Activated CD8-positive, alpha-beta T cell treated with anti-CD3 and anti-CD28 coated beads for 36 hours (primary cell): ENCODE measurements at places on chromosomes 4 and X. TPM values are rescaled to one million over a fixed set of nuclear protein-coding genes. Genes with fewer than 3 reads are reported as not detected.

- H3K4me1 ChIP-seq, result no peaks in the 10 kb centered on the region
- no peak for DNase-seq
- H3K36me3 ChIP-seq, result no peaks in the 10 kb centered on the region
- H3K27me3 ChIP-seq, result no peaks in the 10 kb centered on the region
Measured at GRCh38 chrX:45524805-45525204, 324.1 kb upstream of the DIPK2B start.

DNA sequence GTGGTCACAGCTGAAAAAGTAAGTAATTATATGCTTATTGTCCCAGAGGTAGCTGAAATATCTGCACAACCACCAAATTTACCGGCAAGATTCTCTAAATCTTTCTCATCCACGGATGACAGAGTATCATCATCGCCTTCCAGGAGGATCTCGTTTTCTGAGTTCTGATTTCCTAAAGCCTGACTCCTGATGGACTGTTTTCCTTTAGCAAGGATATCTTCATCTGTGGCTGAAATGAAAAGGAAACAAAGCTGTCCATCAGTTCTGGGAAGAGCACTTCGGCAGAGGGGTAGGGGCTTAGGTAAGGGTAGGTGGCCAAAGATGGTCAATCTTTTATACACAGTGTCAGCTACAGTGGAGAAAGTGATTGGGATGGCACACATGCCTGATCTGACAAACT, 8.7 kb downstream of the MAB21L2 start:
- H3K27me3 ChIP-seq, result no peaks in the 10 kb centered on the region
- no peak for DNase-seq
- H3K36me3 ChIP-seq, result peaks cover 12% of the 10 kb centered on the region
- H3K4me1 ChIP-seq, result no peaks in the 10 kb centered on the region
- no peak overlapping the region for H3K27ac ChIP-seq

DNA sequence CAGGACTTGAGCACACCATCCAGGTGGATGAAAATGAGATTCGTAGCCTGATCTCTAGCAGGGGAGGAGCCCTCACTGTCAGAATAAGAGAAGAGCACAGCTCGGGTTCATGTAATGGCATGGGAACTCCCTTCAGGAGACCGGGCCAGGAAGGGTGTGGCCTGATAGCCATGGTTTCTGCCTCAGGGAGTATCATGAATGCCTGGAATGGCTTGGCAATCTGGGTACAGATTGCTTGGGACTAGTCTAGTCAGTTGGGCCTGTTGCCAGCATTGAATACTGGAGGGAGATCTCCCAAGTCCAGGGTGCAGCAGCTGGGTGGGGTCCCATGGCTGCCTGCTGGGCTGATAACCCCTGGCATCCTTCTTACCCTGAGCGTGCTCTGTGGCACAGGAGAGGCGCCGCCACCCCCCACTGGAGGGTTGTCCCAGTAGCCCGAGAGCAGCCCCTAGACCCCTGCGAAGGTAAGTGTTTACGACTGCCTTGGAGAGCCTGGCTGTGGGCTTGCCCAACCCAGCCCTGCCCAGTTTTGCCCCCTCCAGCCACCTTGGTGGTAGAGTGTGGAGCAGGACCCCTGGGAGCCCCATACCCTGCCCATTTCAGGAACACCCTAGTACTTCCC, 298.8 kb downstream of the TEX13A start:
- no peak for DNase-seq
- peaks cover 2% of the 10 kb centered on the region for H3K27me3 ChIP-seq
- H3K4me1 ChIP-seq, result no peaks in the 10 kb centered on the region
- no peaks in the 10 kb centered on the region for H3K36me3 ChIP-seq
- H3K4me3 ChIP-seq, result no peak overlapping the region
- no peak overlapping the region for H3K27ac ChIP-seq

Gene FGFBP1
- not detected for total RNA-seq

Gene RTL5
- total RNA-seq, result 0.31 TPM
